ENCODE measurements at places on chromosomes 4 and X. TPM values are rescaled to one million over a fixed set of nuclear protein-coding genes. Genes with fewer than 3 reads are reported as not detected.

Gene NALF2
- total RNA-seq, result 0.23 TPM

Gene MAB21L2
- total RNA-seq, result not detected

Gene DCK
- 54.2 TPM for total RNA-seq

Gene PNMA5
- not detected for total RNA-seq

Gene LINC00632
- total RNA-seq, result 0.07 TPM

Gene TAF1
- total RNA-seq, result 43.1 TPM

Gene H2AZ1
- 833 TPM for total RNA-seq

Gene AADAT
- total RNA-seq, result not detected

Gene QRFPR
- not detected for total RNA-seq

Gene IL9R
- total RNA-seq, result 2.1 TPM

Gene SERPINA7
- total RNA-seq, result not detected

Gene MTNR1A
- not detected for total RNA-seq

Gene EXOC1L
- total RNA-seq, result not detected

DNA sequence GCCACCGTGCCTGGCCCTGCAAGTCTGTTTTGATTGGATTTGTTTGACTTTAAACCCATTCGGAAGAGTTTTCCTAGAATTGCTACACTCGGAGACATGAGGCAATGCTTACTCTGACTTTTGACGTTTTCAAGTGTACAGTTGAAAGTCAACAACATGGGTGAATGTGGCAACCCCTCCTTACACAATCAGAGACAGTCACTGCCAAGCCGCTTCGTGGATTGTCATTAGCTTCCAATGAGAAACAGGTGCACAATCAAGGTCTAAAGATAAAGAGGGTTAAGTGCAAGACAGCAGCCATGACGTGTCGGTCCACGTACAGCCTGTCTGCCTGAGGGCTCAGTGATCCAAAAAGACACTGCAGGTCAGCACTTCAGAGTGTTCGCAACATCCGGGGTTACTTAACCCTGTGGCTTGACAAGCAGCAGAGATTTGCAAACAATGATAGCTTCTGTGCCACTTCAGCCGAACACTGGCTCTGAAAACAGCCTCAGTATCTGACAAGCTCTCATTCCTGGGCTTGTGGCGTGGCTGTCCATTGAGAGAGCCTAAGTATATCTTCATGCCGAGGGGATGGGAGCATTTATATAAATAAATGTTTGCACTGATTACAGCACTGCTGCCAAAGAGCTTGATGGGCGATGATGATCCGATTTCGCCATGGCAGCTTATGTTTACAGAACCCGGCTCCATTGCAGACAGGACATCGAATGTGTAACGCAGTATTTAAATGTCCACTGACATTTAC lies 180.0 kb downstream of the DHRSX start:
- no peak for DNase-seq

- no peak for DNase-seq
Measured at GRCh38 chr4:155367608-155368007, 9.2 kb downstream of the MAP9 start.

- no peak for DNase-seq
Measured at GRCh38 chr4:84808332-84808731, 158.2 kb downstream of the WDFY3 start.

- no peak for DNase-seq
Measured at GRCh38 chr4:140296335-140297220, 76.9 kb upstream of the SCOC start.

- no peak for DNase-seq
Measured at GRCh38 chrX:11944501-11944900, 186.5 kb downstream of the MSL3 start.

DNA sequence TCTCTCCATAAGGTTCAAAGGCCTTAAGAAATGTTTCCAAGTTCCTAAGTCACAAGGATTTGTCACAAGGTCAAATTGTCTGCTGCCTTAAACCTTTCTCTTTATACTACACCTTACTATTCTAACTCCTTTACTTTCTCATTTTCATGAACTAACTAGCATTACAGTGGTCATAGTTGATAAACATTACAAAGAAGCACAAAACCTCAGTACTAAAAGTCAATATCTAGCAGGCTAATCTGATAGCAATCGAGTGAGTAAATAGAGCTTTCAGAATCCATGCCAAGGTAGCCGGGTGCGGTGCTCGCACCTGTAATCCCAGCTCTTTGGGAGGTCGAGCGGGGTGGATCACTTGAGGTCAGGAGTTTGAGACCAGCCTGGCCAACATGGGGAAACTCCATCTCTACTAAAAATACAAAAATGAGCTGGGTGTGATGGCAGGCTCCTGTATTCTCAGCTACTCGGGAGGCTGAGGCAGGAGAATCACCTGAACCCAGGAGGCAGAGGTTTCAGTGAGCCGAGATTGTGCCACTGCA lies 510.0 kb downstream of the GBA3 start:
- no peak for DNase-seq

- DNase-seq, result no peak
Measured at GRCh38 chr4:174317531-174317930, 33.8 kb downstream of the CEP44 start.

- peak; percentile 19 for DNase-seq
Measured at GRCh38 chr4:8435656-8436121, 4.8 kb downstream of the ACOX3 start.

- no peak for DNase-seq
Measured at GRCh38 chr4:40301603-40302002, 33.5 kb upstream of the CHRNA9 start.

DNA sequence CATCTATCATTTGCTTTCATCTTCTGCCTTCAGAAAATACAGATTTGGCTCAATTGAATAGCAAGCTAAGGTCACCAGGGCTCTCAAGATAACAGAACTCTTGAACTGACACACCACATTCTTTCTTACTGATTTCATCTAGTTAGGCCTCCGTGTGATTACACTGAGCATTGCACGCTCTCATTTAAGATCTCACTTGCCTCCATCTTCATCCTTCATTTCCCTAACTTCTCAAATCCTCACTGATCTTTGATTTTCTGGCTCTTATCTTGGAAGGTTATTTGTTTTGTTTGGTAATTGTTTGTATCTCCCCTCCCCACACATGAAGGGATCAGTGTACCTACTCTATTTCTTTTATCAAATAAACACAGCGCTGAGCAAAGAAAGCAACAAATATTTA lies 47.7 kb downstream of the MANBA start:
- DNase-seq, result no peak

DNA sequence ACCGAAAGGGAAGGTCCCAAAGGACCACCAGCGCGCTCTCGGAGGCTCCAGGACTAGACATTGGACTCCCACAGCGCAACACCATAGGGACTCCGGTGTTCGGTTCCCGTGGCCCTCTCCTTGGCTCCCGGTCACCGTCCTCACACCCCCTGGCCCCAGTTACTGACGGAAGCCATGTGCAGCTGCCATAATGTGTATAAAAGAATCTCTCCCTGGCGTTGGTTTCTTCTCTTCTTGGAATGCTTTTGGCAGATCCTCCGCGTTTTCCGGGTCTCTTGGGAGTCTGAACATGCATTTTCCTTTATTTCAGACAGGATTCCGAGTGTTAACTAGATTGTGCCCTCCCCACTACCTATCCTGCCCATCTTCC lies 69.8 kb downstream of the FBXO8 start:
- DNase-seq, result no peak

- DNase-seq, result no peak
Measured at GRCh38 chrX:101759000-101759399, 99.3 kb upstream of the ARMCX2 start.

DNA sequence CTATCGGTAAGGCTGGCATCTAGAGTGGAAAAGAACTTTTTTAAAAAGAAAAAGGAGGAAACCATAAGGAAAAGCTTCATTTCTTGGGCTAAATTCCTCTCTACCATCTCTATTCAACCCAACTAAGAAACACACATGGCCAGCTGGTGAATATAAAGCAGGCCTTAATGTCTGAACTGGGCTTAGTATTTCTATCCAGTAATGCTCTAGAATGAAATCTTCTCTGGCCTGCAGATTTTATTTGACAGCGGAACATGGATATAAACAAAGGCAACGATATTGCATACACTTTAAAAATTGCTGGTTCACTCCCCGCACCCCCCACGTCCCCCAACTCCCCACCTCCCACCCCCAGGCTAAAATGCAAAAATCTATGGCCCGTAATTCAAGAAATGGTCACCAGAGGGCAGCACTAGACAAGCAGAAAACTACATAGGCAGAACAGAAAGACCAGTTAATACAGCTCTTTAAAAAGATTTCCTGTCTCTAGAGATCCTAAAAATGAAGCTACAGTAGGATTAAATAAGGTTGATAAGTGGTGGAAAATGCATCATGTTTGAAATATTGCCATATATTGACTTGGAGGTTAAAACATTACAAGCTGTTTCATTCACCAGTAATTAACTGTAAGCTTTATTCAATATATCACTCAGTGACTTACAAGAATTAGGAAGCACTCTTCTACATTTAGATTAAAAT lies 155.2 kb upstream of the GALNT7 start:
- DNase-seq, result peak; percentile 68

DNA sequence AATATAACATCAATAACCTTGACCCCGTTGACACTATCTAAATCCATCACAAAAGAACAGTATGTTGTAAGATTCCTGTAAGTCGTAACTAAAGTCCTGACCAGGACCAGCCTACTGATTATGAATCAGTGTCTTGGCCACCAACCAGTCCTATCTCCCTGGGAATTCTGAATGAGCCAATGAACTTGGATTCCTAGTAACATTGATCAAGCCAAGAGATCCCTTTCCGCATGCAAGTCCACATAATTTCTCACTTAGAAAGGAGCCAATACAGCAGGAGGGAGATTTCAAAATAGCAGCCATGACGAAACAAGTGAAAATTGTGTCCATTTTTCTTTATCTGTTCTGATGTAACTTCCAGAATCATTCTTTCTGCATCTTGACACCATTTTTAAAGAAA lies 9.5 kb downstream of the XPNPEP2 start:
- DNase-seq, result no peak

DNA sequence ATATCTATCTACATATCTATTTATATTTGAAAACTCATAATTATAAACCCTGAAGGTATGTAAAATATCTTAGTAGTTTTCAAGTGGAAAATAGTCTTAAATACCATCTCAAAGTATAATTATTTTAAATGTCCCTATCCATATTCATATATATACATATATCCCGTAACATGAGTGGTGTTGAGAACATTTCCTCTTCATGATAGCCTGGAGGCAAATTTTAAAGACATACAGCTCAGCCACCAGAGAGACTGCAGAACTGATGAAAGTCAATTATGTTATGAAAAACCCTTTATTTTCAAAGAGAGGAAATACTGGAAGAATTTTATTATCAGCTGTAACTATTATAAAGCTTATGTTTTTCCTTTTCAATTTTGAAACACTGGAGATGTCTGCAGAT lies 1806.7 kb upstream of the PCDH7 start:
- DNase-seq, result no peak

DNA sequence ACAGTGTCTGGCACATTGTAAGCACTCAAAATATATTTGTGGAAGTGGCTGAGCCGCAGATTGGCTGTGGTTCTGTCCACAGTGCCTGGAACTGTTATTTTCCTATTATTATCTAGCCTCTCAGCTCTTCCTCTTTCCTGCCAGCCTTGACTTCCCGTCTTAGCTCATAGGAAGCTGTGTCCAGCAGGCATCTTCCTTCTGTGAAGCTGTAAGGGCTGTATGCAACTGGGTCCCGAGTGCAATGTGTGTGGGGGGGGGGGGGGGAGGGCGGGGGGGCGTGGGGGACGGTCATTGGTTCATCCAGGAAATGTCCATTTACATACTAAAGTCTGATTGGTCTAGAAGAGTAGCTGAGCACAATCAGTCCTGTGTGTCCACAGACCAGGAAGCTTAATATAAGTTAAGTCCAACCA lies 210.7 kb downstream of the PDGFRA start:
- no peak for DNase-seq

DNA sequence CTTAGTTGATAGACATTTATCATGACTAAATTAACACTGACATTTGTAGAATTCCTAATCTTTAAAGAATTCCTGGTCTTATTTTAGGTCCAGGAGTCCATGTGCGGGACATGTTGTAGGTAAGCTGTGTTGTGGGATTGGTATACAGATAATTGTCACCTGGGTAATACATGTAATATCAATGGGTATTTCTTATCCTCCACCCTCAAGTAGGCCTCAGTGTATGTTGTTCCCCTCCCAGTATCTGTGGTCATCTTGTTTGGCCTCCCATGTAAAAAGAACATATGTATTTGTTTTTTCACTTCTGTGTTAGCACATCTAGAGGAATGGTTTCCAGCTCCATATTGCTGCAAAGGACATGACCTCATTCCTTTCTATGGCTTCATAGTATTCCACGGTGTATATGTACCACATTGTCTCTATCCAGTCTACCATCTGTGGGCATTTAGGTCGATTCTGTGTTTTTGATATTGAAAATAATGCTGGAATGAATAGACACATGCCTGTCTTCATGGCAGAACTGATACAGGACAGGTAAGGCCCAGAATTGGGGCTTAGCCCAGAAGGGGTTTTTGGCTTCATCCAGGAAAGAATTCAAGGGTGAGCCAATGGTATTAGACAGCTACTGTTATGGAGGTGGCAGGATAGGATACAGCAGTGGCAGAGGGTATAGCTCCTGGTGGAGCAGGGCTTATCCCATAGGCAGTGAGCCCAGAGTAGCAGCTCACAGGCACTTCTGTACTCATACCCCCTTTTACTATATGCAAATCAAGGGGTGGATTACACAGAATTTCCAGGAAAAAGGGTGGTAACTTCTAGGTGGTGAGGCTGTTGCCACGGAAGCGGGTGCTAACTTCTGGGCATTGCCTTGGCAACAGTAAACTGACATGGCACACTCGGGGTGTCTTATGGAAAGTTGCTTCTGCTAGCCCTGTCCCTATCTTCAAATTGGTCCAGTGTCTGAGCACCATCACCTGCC lies 66.1 kb upstream of the WDR1 start:
- DNase-seq, result no peak

DNA sequence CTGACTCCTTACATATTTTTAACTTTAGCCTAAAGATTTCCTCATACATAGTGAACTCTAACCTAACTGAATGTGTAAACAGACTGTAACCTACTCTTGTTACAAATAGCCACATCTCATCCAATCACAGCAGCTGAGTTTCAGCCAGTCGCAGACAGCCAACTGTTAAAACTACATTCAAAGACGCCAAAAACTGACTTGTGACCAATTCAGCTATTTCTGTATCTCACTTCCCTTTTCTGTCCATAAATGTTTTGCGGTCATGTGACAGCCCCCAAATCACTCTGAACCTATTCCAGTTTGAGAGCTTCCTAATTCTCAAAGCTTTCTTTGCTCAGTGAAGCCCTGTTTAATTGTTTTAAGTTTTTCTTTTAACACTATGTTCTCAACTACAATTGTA lies 2731.9 kb downstream of the ARAP2 start:
- no peak for DNase-seq

Measured in activated naive CD4-positive, alpha-beta T cell treated with anti-CD3 and anti-CD28 coated beads, Interleukin-2, amount 50 U/mL, for 72 hours (primary cell).